Retinal pigment epithelial cell (primary cell): ENCODE measurements at places on chromosomes 11 and 22.

DNA sequence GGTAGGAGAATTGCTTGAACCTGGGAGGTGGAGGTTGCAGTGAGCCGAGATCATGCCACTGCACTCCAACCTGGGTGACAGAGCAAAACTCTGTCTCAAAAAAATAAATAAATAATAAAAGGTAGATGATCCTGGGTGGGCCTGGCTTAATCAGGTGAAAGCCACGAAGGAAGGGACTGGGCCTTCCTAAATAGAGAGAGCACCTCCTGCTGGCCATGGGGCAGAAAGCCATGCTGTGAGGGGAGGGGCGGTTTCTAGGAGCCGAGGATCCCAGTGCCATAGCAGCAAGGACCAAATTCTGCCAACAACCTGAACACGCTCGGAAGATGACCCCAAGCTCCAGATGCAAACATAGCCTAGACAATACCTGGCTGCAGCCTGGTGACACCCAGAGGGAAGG is 24.5 kb upstream of the DGKZ start:
- no peak for DNase-seq

DNA sequence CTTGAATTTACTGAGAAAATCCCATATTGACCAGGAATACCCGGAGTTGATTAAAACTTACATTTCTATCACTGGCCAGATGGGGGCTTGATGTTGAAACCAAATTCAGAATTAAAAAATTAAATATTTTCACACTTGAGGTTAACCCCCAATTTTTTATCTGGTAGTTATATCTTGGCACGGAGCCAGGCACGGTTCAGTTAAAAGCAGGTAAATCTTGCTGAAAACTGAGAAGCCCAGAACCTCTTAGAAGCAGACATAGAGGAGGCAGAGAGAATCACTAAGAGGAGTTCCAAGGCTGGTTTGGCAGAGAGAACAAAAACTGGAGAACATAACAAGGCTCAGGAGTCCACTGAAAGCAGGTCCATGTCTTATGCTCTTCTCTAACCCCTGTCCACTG is 77.7 kb downstream of the USP35 start:
- no peak for DNase-seq

DNA sequence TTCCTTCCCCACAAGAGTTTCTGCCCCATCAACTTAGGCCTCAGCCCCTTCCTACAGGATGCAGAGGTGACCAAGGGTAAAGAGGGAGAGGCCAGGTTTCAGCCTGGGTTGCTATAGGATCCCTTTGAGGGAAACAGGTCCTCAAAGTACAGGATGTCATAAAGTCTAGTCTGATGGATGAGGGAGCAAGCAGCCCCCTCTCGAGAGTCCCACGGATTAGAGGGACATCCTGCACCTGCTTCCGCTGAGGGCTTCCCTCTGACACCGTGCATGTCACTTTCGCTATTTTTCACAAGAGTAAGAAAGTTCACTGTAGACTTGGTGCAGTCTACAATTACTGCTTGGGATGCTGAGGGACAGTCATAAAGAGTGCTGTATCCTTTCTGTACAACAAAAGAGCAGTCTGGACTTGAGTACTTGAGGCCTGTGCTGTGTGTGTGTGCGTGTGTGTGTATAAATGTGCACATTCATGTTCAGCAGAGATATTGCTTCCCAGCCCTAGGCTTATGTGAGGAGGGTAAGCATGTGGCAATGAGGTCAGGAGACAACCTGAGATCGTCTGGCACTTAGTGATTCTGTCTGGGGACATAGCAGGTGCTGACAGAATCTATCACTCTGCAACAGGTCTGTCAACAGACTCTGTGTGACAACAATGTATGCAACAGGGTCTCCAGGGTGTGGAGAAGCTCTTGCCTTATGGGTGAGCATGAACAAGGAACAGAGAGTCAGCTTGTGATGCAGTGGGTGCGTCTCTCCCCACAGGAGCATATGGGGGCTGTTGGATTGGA is 18.0 kb upstream of the CHST1 start:
- DNase-seq = no peak

GRCh38 chr11:111531136-111531535 is 9.4 kb upstream of the LAYN start:
- DNase-seq = no peak

- no peak for DNase-seq
Observed at GRCh38 chr11:8065031-8065430, 16.0 kb upstream of the TUB start.

DNA sequence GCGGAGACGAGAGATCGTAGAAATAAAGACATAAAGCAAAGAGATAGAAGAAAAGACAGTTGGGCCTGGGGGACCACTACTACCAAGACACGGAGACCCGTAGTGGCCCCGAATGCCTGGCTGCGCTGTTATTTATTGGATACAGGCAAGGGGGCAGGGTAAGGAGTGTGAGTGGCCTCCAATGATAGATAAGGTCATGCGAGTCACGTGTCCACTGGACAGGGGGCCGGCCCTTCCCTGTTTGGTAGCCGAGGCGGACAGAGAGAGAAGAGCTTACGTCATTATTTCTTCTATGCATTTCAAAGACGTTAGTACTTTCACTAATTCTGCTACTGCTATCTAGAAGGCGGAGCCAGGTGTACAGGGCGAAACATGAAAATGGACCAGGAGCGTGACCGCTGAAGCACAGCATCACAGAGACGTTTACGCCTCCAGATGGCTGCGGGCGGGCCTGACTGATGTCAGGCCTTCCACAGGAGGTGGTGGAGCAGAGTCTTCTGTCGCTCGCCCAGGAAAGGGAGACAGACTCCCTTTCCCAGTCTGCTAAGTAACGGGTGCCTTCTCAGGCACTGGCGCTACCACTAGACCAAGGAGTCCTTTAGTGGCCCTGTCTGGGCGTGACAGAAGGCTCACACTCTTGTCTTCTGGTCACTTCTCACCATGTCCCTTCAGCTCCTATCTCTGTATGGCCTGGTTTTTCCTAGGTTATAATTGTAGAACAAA is 24.8 kb downstream of the PPP6R2 start:
- DNase-seq = no peak

DNA sequence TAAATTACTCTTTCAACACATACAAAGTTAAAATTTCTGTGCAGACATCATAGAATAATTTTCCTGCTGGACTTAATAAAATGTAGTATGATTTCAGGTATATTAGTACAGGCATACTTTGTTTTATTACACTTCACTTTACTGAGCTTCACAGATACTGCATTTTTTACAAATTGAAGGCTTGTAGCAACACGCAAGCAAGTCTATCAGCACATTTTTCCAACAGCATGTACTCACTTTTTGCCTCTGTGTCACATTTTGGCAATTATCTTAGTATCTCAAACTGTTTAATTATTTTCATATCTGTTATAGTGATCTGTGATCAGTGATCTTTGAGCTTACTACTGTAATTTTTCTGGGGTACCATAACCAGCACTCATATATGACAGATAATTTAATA is 44.5 kb downstream of the BBOX1 start:
- no peak for DNase-seq

GRCh38 chr11:62898027-62898426 is 17.3 kb downstream of the SLC3A2 start:
- DNase-seq = no peak

DNA sequence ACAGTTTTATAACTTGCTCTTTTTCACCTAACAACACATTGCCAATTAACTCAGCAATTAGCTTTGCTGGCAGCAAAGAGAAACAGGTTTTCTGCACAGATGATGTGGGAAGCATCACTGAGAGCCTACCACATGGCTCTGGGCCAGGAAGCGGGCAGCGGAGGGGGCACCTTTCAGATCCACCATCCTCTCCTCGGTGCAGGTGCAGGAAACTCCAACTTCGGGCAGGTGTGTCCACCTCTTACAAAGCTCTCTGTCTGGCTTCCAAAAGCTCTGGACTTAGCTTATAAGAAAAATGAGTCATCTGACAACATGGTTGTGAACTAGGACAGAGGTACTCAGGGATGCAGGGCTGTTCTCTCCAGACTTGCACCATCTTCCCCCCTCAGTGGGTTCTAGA is 77.0 kb downstream of the RPS6KA4 start:
- DNase-seq = no peak

DNA sequence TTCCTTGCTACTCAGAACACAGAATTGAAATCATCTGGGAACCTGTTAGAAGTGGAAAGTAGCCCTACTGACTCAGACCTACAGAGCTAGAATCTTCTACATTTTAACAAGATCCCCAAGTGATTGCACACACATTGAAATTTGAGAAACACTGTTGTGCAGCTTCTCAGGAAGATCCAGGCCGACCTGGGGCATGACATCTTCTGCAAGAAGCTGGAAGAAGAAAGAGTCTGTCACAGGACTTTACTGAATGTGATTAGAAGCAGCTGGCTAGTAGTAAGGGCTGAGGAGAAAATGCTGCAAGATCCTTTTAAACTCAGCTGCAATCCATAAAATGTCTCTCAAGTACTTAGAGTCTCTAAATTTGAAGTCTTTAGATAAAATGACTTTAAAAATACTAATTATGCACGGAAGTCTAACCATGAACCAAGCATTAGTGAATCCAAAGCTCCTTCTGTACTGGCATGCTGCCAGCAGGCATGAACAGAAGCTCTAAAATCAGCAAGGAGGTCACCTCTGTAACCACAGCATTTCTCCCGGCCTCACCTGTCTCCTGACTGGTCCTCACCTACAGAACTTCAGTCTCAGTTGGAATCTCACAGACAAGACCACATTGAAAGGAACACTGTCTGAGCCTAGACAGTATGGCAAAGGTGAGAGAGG is 85.0 kb downstream of the SERGEF start:
- no peak for DNase-seq

DNA sequence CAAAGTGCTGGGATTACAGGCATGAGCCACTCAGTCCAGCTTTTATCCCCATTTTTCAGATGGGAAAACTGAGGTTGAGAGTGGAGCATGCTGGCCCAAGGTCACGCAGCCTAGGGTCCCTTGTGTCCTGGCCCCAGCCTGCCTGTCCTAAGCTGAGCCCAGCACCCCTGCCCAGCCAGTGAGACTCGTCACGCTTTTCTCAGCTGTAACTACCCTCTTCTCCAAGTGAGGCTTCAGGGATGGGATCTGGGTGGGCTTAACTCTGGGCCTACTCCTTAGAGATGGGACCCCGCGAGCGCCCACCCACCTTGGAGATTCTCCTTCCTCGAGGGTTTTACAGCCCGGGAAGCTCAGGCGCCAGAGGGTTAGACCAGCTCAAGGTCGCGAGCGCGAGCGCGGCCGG is 390 bp upstream of the TMEM151A start:
- DNase-seq = no peak

- DNase-seq = no peak
Observed at GRCh38 chr11:30652801-30653200, 66.6 kb upstream of the MPPED2 start.

DNA sequence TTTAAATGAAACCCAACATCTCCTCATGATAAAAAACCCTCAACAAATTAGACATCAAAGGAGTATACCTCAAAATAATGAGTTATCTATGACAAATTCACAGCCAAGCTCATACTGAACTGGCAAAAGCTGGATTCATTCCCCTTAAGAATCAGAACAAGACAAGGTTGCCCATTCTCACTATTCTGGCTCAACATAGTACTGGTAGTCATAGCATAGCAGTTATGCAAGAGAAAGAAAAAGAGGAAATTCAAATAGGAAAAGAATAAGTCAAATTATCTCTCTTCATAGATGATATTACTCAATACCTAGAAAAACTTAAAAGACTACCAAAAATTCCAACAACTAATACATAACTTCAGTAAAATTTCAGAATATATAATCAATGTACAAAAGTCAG is 29.4 kb upstream of the XKR3 start:
- DNase-seq = no peak

- no peak for DNase-seq
Observed at GRCh38 chr11:15568440-15568839, 453.7 kb downstream of the INSC start.

GRCh38 chr11:107857550-107858216 is 904 bp downstream of the SLC35F2 start:
- DNase-seq = no peak

- no peak for DNase-seq
Observed at GRCh38 chr22:40120848-40121247, 56.9 kb upstream of the TNRC6B start.

- no peak for DNase-seq
Observed at GRCh38 chr22:46374663-46375474, 39.4 kb downstream of the TRMU start.

GRCh38 chr22:48580481-48580970 is 1247.1 kb downstream of the BRD1 start:
- no peak for DNase-seq

- DNase-seq = no peak
Observed at GRCh38 chr11:47914743-47915142, 65.6 kb upstream of the PTPRJ start.

- DNase-seq = no peak
Observed at GRCh38 chr22:49959782-49960158, 802 bp upstream of the PIM3 start.

GRCh38 chr22:24937114-24937513 is 9.4 kb downstream of the LHFPL7 start:
- DNase-seq = no peak

DNA sequence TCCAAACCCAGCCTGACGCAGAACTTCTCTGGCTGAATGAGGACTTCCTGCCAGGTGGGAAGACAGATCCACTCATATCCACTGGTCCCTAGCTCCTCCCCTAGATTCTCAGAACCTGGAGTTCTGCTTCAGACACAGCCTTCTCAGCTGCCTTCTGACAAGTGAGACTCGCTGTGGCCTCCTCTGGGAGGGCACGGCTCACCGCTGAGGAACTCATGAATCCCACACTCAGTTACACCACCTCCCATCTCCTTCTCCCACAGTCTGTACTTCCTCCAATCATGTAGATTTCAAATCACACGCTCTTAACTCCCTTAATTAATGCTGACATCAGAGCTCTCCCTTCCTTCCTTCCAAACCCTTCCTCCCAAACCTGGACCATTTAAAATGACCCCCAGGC is 86.4 kb upstream of the TMEM45B start:
- DNase-seq = no peak

DNA sequence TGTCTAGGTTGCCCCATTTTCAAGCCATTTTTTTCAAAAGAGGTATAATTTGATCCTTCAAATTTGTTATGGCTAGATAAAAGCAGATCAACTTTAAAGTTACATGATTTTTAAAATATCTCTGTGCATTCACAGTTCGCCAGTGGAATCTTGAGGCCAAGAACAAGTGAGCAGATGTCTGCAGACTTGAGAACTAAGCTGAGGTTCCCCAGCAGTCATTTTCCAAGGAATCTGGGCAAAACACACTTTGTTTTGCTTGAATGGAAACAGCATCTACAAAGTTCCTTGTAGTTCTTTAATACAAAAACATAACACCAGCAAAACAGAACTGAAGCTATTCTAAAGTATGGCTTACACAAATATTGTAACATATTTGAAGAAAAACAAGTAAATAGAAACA is 7.7 kb downstream of the MPPED2 start:
- DNase-seq = no peak

- no peak for DNase-seq
Observed at GRCh38 chr11:115924744-115925567, 420.7 kb upstream of the CADM1 start.

DNA sequence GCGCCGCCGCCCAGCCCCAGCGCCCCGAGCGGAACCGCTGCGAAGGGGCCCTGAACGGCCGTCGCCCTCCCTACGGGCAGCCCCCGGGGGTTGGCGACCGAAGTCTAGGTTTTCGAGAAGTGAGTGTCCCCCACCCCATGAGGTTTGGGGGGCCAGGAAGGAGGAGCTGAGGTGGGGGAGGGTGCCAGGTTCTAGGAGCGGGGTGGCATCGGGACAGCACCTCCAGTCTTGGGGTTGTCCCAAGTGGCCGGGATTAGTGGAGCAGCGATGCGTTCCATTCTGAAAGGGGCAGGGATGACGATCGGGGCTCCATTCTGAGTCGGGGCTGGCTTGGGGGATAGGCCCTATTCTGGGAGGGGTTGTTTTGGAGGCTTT is 408 bp downstream of the PPP2R5B start:
- no peak for DNase-seq
